ENCODE measurements at places on chromosomes 7 and 10. TPM values are rescaled to one million over a fixed set of nuclear protein-coding genes. Genes with fewer than 3 reads are reported as not detected.
A peak's percentile ranks its signal among the peaks of the same experiment; 100 is the strongest.

Gene SLC13A1
- total RNA-seq = not detected

DNA sequence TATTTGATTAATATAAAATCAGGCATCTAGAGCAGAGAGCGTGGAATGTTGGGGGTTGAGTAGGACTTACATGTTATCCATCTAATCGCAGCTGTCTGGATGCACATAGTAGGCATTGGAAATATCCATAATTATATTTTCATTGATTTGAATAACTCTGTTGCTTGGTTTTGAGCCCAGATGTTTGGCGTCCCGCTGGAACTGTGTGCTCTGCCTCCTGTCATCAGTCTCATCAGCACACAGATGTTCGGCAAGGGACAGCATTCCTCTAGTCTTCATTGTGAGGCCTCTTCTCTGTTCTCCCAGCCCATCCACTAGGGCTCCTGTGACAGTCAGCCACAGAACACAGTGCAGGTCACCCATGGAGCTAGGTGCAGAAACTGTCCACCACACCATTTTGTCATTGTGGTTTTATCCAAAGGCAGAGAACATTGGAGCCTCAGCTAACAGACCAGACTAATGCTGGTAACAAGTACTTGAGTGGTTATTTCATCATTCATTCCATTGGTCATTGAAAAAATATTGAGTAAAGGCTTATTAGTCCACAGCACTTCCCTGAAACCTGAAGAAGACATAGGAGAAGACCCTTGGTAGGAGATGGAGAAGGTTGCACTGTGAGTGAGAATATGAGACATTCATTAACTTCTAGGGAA, 927.4 kb downstream of the LRMDA start:
- no peak for DNase-seq

DNA sequence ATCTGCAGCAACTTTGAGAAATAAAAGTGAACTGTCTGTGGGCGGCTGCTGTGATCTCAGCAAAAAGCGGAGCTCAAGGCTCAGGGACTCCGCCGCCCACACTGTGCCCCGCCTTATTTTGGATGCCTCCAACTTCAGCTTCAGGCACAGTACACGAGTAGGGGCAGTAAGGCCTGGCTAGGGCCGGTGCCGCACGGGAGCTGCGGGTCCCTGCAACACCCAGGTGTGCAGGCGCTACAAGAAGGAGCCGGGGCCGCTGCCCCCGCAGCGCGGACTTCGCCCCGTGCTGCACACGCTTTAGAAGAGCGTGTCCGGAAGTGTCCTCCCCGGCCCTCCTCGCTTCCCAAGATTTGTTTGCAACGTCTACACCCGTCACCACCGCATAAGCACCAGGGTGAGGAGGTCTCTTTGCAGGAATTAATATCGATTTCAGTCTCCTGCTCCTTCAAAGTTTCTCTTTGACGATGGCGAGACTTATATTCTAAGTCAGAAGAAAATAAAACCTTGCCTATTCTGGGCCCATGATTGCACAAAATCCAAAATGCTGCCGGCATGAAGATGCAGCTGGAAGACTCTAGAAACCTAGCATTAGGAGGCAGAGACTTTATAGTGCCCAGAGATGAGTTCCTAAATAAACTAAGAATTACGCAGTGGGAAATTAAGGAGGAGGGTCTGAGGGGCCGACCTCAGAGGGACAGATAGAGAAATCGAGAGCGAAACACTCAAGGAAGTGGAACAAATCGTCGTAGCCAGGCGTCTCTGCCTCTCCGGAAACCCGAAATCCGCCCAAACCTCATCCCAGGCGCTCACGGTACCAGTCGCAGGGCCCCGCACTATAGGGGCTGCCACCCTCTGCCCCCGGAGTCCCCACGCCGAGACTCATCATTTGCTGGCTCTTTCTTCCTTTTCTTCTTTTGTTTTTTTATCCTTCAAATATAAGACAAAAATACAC, 6.4 kb downstream of the VAX1 start:
- DNase-seq = peak; percentile 22

DNA sequence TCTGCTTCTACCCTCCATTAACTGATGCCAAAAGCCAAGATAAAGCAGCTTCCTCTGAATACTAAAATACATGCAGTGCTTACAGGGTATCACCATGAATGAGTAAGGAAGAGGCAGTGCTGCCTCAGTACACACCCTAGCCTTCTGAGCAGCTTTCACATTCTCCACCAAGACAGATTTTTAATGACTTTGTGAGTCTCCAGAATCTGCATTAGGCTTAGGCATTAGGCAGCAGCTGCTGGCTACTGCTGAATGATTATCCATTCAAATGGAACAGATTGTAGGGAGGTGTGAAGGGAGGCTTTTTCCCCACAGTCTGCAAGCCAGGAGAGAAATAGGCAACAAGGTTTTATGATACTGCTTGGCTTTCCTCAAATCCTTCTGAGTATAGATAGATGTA, 1226.7 kb upstream of the LRRN3 start:
- no peak for DNase-seq

DNA sequence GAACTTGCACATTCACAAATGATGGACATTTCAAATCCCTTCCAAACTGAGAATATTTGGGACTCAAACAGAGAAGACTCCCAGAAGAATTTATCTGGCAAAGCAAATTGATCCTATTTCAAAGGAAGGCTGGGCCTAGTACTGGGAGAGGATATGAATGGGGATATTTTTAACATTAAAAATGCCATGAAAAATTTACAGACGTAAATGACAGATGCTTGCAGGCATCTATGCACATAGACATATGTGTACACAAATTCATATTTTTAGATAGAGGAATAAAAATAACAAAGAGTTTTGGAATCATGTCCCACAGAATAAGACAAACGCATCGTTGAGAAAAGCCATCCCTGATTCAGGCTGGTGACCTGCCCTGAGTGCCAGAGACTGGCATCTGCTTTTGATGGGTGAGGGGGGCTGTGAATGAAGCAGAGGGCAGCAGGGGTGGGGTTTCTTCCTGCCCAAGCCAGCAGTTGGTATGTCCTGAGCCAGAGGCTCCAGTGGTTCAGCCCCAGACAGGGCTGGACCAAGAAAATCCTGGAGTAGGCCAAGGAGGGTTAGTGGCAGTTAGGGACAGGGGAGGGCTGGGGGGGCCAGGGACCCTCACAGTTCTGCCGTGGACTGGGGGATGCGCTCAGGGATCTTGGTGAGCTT, 138.5 kb downstream of the SLIT1 start:
- no peak for DNase-seq

DNA sequence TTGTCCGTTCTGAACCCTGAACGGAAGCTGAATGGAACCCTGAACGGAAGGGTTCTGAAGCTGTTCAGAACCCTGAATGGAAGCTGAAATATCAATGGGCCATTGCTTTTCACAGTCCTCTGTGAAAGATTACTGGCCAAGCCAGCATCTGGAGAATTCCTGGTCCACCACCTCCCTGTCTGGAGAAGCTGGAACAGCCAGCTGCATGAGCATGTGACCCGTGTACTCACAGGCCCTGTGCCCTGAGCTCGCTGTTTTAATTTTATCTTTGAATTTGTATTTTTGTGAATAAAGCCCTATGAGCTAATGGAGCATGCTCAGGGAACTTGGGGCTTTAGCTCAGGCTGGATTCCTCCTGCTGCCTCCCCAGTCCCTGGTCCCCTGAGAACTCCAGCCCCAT, 37.2 kb downstream of the HTRA1 start:
- no peak for DNase-seq

GRCh38 chr7:150688630-150689029, 3.1 kb downstream of the GIMAP2 start:
- DNase-seq = no peak

- no peak for DNase-seq
These were observed 704.7 kb upstream of the C7orf33 start for GRCh38 chr7:147885869-147886268.

DNA sequence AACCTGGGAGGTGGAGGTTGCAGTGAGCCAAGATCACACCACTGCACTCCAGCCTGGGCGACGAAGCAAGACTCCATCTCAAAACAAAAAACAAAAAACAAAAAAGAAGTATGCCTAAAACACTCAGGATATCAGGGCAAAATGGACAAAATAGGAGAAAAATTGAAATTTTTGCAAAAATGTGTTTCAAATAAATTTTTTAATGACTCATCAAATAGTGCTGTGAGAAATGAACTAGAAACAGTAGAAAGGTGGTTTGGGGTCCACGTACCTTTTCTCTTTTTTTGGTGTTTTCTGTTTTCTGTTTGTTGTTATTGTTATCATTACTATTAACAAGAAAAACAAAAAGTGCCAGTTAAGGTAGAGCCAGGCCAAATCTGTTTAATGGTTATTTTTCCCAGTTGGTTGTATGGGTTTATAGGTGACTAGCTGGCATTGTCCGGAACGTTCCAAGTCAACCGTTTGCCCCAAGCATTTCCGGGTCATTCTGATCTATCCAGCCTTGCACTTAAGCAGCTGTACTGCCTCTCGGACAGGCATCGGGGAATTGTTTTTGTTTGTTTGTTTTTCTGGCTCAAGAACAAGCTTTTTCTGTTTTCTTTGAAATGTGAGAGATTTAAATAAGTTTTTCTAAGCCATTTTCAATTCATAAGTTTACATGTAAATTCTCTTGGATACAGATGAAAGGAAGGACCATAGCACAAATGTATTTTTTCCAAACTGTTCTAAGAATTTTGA, 157.0 kb upstream of the NEBL start:
- DNase-seq = no peak

DNA sequence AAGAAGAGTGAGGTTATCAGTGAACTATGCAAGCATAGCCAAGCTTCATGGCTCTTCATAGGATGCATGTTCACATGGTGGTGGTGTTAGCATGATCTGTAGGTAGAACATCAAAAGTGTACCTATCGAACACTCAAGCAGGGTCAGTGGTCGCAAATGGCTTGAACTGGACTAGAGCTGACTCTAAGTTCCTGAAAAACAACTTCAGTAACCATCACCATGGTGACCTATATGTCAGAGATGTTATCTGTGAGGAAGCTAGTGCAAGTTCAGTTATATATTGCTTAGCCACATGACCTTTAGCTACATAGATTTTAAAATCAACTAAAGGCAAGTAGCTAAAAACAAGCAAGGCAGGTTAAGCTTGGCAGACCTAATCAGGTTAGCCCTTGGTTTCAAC, 163.1 kb upstream of the AGR3 start:
- no peak for DNase-seq

DNA sequence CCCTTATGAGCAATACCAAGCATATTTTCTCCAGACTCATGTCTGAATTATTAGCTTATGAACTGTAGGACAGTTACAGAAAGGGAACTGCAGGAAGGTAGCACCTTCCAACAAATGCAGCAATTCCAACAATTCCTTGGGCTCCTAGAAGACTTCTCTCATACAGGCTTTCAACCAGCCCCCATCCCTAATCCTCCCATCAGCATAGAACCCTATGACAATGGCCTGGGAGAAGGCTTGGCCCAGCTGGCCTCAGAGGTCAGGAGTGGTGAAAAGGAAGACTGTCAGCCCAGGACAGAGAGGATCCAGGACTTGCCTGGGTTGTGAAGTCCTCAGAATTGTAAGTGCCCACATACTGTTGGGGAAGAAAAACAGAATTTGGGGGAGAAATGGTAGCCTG, 5.9 kb downstream of the VPS41 start:
- DNase-seq = no peak

DNA sequence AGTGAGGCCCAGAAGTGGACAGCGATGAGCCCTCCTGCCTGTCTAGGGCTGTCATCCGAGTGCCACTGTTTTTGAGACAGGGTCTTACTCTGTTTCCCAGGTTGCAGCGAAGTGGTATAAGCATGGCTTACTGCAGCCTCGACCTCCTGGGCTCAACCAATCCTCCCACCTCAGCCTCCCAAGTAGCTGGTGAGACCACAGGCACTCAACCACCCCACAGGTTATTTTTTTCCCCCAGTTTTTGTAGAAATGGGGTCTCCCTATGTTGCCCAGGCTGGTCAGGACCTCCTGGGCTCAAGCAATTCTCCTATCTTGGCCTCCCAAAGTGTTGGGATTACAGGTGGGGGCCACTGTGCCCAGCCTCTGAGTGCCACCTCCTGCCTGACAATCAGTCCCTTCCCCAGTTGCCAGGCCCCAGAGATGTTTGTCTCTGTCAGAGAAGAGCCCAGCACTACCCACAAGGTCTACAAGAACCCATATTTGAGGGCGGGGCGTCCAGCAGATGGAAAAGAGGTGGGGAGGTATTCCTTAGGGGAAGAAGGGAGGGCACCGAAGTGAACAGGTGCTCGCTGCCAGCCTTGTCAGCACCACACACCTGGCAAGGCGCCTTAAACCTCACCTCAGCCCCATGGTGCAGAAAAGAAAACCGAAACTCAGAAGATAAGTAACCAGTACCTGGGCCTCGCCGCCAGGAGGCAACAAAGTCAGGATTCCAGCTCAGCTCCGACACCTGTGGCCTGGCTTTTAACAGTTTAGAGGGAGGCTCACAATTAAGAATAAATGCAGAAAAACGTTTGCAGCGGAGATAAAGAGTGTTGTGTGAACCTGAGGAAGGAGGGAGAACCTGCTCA, 77.4 kb upstream of the ANLN start:
- peak; percentile 36 for DNase-seq

- no peak for DNase-seq
These were observed 88.5 kb downstream of the TCERG1L start for GRCh38 chr10:131222986-131223385.

Gene CYTH3
- total RNA-seq = 24.3 TPM

Gene CUBN
- 8.8 TPM for total RNA-seq

DNA sequence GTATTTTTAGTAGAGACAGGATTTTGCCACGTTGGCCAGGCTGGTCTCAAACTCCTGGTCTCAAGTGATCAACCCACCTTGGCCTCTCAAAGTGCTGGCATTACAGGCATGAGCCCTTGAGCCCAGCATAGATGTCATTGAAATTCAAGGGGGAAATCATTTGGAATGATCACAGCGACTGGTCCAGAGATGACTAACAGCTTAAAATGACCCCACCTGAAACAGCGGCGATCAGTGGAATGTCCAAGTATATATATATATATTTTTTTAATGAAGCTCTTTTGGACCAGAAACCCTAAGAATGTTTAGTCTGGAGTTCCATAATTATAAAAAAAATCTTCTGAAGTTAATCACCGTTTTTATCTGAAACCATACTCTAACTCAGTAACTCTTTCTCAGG, 12.5 kb upstream of the AKR1E2 start:
- DNase-seq = no peak

Gene MYH16
- not detected for total RNA-seq

Gene MINDY4
- 4.7 TPM for total RNA-seq

Gene CPA2
- total RNA-seq = not detected

GRCh38 chr10:107971411-107971810, 806.9 kb upstream of the SORCS1 start:
- DNase-seq = no peak

GRCh38 chr10:12782537-12782936, 219.0 kb downstream of the CCDC3 start:
- peak; percentile 68 for DNase-seq

DNA sequence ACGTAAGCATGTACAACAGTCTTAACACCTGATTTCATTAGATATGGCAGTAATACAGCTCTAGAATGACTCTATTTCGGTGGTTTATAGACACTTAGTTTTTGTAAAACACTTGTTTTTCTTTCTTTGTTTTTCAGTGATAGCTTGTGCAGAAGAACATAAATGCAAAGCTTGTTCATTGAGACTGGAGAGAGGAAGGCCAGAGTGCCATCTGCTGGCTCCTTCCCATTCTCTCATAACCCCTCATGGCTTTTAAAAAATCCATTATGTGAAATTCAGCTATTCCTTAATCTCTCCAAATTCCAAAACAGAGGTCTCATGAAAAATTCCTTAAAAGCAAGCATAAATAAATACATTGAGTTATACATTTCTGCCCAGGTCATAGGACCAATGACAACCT, 76.3 kb downstream of the CACNB2 start:
- DNase-seq = no peak

Gene NEURL1
- total RNA-seq = 0.69 TPM
